Osteoblast (primary cell): ENCODE measurements at places on chromosomes 5 and 9. TPM values are rescaled to one million over a fixed set of nuclear protein-coding genes. Genes with fewer than 3 reads are reported as not detected.

The LVRN gene
- total RNA-seq, result under 0.01 and 0.59 TPM in 2 replicates

The INPP5E gene
- 7.4 and 8.3 TPM in 2 replicates for total RNA-seq

The HSPB3 gene
- not detected in 2 replicates for total RNA-seq

The SLC45A2 gene
- 0.36 and 0.59 TPM in 2 replicates for total RNA-seq

The ATP6V0E1 gene
- 177 and 181 TPM in 2 replicates for total RNA-seq

The PIP5K1B gene
- total RNA-seq, result not detected in 2 replicates

The WNK2 gene
- not detected in 2 replicates for total RNA-seq

The RASGRF2 gene
- total RNA-seq, result under 0.01 and 0.29 TPM in 2 replicates

The FST gene
- total RNA-seq, result 176 and 215 TPM in 2 replicates

The MSH3 gene
- 20.6 and 21.7 TPM in 2 replicates for total RNA-seq

The GBGT1 gene
- total RNA-seq, result 3.3 and 3.8 TPM in 2 replicates

The GMCL2 gene
- total RNA-seq, result not detected in 2 replicates

The FIBCD1 gene
- 5.1 and 5.3 TPM in 2 replicates for total RNA-seq

The PRR16 gene
- total RNA-seq, result 30.4 and 36.2 TPM in 2 replicates

The PHF24 gene
- total RNA-seq, result under 0.01 TPM in 1 of 2 replicates, not detected in the other

The C9orf50 gene
- total RNA-seq, result under 0.01 and 0.36 TPM in 2 replicates

The SHOC1 gene
- total RNA-seq, result under 0.01 TPM in 2 replicates

The PFN3 gene
- not detected in 2 replicates for total RNA-seq

The GCNT4 gene
- total RNA-seq, result 2.5 and 2.7 TPM in 2 replicates

The POLR3G gene
- total RNA-seq, result 1.8 and 3.6 TPM in 2 replicates

The FOXD4 gene
- total RNA-seq, result 0.29 and 0.36 TPM in 2 replicates

The AP3S1 gene
- 109 and 131 TPM in 2 replicates for total RNA-seq

The ADGRD2 gene
- not detected in 2 replicates for total RNA-seq

The RALGPS1 gene
- total RNA-seq, result 5.1 and 5.3 TPM in 2 replicates

The CYLC2 gene
- not detected in 2 replicates for total RNA-seq

The SH3PXD2B gene
- 58.3 and 59.2 TPM in 2 replicates for total RNA-seq

The MAMDC2 gene
- 1.4 and 1.5 TPM in 2 replicates for total RNA-seq

The CENPP gene
- total RNA-seq, result 4.7 and 5.4 TPM in 2 replicates

The BICD2 gene
- 31.8 and 33.3 TPM in 2 replicates for total RNA-seq

The MOB3B gene
- under 0.01 TPM in 2 replicates for total RNA-seq

The CARD6 gene
- 19.5 and 24.8 TPM in 2 replicates for total RNA-seq

The ENDOG gene
- total RNA-seq, result 17.4 and 18.0 TPM in 2 replicates

The ROR2 gene
- total RNA-seq, result 13.8 and 28.3 TPM in 2 replicates

The DNAH5 gene
- 0.36 and 0.59 TPM in 2 replicates for total RNA-seq

The TLX3 gene
- not detected in 2 replicates for total RNA-seq

The FOXE1 gene
- not detected in 2 replicates for total RNA-seq

The SCGB3A2 gene
- total RNA-seq, result not detected in 2 replicates

The CNTNAP3B gene
- total RNA-seq, result 15.0 and 30.8 TPM in 2 replicates

The RAB14 gene
- 30.0 and 30.1 TPM in 2 replicates for total RNA-seq

The CCDC192 gene
- not detected in 2 replicates for total RNA-seq

The IFNA2 gene
- total RNA-seq, result not detected in 2 replicates

The SUSD3 gene
- total RNA-seq, result 0.36 and 0.88 TPM in 2 replicates

The UAP1L1 gene
- total RNA-seq, result 35.9 and 36.9 TPM in 2 replicates

The INSL6 gene
- not detected in 2 replicates for total RNA-seq

The TAF11L6 gene
- not detected in 2 replicates for total RNA-seq

The SMIM27 gene
- 1.8 and 2.9 TPM in 2 replicates for total RNA-seq

The PCDHB11 gene
- 1.1 and 1.8 TPM in 2 replicates for total RNA-seq

The HRCT1 gene
- total RNA-seq, result 1.8 and 5.1 TPM in 2 replicates

The AK8 gene
- total RNA-seq, result 0.59 and 1.1 TPM in 2 replicates

The GPRIN1 gene
- total RNA-seq, result 1.8 TPM in 2 replicates

The SH3TC2 gene
- 0.59 and 0.72 TPM in 2 replicates for total RNA-seq

The SLC36A3 gene
- not detected in 2 replicates for total RNA-seq

The F2RL1 gene
- 1.8 and 5.3 TPM in 2 replicates for total RNA-seq

The PKD2L2 gene
- total RNA-seq, result under 0.01 TPM in 1 of 2 replicates, not detected in the other

The GFI1B gene
- under 0.01 TPM in 1 of 2 replicates, not detected in the other for total RNA-seq
